Cortex of kidney (tissue), 1 donor: ENCODE measurements at places on chromosomes 3 and 15.

DNA sequence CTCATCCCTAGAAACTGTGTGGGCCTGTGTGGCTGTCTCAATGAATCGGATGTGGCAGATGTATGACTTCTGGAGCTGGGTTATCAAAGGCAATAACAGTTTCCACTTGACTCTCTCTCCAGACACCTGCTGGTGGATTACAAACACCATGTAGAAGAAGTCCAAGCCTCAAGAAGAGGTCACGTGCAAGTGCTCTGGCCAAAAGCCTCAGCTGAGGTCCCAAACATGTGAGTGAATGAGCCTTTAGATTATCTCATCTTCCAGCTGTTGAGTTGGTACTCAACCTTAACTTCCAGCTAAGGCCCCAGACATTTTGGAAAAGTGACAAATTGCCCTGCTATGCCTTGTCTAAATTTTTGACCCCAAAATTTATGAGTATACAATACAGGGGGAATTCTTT, 42.7 kb upstream of the IL12A start:
- no peak for DNase-seq

DNA sequence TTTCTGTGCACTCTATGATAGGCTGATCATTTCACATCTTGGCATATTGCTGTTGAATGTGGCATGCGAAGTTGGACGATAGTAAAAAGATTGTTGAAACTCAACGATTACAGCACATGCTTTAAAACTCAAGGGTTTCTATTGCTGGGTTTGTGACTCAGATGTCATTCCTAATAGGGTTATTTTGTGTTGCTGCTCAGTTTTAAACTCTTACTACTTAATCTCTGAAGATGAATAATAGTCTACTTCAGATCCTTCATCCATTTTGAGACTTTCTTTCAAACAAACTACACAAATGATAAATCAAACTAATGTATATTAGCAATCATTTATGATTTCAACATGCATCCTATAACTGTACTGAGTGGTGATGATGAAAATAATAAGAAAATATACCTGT, 71.3 kb upstream of the MBNL1 start:
- DNase-seq: no peak

GRCh38 chr3:131007782-131008181, 18.8 kb downstream of the ASTE1 start:
- DNase-seq: no peak

DNA sequence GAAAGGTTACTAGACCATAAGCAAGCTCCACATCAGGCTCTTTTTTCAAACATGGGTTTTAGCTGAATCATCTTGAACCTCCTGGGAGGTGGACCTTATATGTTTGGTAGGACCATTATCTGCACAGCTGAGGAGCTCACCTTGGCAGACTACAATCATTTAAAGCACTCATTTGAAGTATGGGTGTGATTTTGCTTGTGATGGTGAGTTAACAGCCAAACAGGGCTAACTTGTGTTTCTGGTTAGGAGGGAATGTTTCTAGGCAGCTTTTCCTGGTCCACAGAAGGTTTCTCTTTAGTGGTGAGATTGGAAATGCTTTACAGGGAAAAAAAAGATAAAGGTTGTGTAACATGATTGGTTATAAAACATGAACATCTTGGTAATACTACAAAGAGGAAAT, 61.8 kb downstream of the ARHGEF26 start:
- DNase-seq: no peak

- DNase-seq: peak; percentile 28
Measured at GRCh38 chr3:185253645-185254410, at the start of gene EHHADH. Gene EHHADH (minus strand): TSS chr3:185254049. CDS start chr3:185254022, 27 bp downstream.

- no peak for DNase-seq
Measured at GRCh38 chr3:24686808-24687207, 192.2 kb upstream of the THRB start.

DNA sequence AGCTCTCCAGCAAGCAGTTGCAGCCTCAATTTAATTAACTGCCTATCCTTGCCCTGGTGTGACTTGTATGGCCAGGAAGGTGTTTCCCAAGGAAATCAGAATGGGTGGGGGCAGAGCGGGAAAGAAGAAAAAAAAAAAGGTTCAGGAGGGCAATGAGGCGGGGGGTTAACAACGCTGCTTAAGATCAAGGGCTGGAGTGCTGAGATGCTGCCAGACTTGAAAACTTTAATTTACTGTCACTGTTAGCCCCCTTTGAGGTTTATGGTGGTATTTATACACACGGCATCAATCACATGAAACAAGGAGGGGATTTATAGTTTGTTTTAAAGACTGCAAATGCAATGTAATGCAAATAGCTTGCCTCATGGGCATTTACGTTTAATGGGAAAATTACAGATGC, 319.4 kb upstream of the NR2F2 start:
- DNase-seq: no peak

DNA sequence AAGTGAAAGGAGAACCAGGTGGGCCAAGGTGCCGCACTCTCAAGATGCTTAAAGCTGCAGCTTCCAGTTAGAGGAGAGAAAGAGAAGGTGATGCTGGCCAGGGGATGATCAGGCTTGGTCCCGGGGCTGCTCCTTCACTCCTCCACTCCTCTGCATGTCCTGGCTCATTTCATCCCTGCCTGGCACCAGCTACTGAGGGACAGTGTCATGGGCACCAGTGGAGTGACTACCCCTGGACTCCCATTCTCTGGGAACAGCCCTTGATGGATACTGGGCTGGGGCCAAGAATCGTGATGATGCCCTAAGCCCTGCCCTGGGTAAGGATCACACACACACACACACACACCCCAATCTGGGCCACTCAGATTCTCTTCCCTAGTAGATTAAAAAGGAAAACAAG, 243.7 kb downstream of the UACA start:
- no peak for DNase-seq

DNA sequence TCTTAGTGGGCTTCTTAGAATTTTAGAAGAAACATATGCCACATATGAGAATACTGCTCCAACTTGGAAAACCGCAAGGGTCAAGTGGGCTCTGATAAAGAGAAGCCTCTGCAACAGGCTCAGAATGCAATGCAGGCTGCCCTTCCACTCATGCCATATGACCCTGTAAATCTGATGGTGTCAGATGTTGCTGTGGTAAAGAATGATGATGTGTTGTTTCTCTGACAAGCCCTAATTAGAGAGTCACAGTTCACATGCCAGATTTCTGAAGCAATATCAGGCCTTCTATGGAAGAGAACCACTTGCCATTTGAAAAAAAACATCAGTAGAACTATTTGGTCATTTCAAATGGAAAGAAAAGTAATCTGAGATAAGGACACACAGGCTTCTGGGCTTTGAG, 749.6 kb downstream of the AGBL1 start:
- no peak for DNase-seq

DNA sequence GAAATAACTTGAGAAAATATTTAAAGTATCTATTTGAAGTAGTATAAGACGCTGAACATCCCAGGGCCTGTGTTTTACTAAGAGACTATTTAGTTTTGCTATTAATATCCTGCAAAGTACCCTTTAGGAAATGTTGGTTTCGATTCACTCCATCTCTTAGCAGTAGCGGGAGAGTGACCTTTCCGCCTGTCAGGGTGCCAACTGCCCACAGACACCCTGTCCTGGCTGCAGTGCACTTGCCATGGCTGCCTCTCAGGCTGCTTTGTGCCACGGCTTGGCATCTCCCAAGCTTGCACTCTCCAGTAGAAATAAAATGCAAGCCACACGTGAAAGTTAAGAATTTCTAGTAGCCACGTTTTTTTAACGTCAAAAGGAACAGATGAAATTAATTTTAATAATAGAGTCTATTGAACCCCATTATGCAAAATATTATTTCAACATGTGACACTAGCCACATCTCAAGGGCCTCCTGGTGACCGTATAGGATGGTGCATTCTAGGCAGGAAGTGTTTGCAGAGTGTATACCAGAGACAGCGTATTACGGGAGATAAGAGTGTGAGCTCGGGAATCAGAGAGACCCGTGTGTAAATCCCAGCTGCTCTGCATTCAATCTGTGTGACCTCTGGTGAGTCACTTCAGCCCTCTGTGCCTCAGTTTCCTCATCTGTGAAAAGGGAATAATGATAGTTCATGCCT, 19.8 kb downstream of the ADAMTS9 start:
- DNase-seq: no peak

DNA sequence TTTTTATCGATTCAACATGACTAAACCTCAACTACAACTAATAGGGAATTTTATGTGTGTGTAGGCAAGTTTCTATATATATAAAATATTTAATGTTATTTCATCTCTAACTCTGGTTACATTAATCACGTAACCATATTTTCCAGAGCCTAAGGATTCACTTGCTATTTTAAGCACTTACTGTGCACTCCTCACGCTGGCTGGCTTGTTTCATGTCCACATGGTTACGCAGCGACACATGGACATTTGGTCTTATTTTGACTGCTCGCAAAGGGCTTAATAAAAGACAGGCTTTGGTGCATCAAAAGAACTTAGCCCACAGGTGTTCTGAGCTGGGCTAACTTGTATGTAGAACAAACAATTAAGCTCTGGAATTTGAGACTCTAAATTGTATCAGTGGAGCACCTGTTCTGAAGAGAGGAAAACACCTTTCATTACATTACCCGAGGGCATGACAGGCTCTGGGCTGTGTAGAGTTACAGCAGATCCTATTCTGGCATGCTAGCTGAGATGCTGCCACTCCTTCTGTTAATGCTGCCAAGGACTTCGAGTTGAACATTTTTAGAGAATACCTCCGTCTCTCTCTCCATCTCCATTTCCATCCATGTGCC, 130.0 kb upstream of the NR2F2 start:
- DNase-seq: no peak

DNA sequence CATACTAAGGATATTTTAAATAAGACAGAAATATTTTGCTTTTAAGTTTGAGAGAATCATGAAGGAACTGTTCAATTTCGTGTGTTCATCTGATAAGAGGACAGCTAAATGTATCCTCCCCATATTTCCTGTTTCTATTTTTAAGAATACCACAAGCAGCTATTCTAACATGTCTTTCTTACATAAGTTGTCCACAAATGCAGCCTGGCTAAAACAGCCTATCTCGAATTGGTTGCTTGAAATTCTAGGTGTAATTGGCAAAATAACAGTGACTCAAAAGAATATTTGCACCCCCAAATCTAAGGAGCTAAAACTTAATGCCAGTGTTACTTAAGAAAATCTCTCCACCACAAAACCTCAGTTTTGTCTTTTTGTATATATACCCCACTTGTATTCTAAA, 35.0 kb downstream of the BTLA start:
- DNase-seq: no peak

DNA sequence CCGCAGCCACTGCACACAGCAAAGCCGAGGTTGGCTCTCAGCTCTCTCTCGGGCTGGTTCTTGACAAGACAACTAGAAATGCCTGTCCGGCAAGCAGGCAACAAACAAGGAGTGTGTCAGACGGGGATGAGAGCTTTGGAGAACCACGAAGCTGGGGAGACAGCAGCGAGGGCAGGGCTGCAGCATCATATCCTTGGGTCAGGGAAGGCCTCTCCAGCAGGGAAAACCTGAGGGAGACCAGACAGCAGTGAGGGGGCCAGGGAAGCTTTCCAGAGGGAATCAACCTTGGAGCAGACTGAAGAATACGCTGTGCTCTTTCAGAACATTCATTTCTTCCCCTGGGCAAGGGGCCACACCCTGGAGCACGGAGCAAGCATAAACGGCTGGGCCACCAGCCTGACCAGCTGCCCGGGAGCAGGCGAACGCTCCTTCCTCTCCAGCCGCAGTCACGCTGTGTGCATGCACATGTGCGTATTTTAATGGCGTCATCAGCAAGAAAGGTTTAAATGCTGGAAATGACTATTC, 58.7 kb downstream of the CHSY1 start:
- no peak for DNase-seq

DNA sequence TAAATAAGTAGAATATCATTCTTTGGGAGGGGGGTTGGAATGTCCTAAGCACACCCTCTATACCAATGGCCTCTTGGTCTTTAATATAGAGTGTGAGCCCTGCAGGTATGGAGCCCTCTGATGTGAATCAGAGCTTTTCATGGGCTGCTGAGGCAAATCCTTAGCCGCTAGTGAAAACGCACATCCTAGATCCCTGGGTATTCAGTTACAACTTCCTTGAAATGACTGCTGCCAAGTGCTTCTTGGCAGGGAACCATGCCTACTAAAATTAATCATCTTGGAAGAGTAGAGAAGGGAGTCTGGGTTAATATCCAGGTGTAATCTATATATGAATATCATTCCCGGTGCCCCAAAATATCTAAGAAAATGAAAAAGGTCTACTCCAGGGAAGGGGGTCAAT, 109.1 kb downstream of the POLQ start:
- no peak for DNase-seq

- no peak for DNase-seq
Measured at GRCh38 chr3:178537122-178537705, 978 bp downstream of the KCNMB2 start.

DNA sequence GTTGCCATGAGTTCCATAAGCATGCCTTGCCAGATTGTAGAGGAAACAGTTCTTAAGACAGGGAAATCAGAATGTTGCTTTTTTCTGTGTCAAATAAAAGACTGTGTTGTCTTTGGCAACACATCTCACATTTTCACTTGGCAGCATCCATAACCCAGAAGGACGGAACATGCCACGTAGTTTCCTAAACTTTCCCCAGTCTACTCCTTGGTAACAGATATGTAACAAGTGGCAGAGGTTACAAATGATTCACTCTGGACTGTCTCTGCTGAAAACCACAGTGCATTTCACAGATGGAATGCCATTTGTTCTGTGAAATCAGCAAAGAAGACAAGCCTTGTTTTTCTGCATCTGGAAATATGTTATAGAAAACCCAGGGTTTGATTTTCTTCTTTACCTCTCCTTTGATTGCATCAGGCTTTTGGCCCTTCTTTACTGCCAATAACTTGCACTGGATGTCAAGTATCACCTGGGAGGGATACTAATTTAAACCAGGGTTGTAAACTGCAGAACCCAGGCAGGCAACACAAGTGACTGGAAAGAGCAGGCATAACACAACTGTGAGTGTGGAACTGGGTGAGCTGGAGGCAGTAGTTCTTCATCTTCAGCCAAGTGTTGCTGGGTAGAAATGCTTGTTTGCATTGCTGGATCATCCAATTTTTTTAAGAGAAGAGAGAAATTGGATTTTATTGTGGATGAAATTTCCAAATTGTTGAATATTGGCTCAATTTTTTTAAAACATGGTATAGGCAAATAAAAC, 124.4 kb upstream of the FOXB1 start:
- DNase-seq: no peak

- no peak for DNase-seq
Measured at GRCh38 chr15:82880704-82881103, 71.3 kb downstream of the WHAMM start.

GRCh38 chr3:18215639-18216038, 209.5 kb downstream of the SATB1 start:
- no peak for DNase-seq
